ENCODE measurements at places on chromosomes 4 and X.

GRCh38 chr4:152880263-152880662 lies 55.9 kb upstream of the FHDC1 start:
- no peak for DNase-seq

DNA sequence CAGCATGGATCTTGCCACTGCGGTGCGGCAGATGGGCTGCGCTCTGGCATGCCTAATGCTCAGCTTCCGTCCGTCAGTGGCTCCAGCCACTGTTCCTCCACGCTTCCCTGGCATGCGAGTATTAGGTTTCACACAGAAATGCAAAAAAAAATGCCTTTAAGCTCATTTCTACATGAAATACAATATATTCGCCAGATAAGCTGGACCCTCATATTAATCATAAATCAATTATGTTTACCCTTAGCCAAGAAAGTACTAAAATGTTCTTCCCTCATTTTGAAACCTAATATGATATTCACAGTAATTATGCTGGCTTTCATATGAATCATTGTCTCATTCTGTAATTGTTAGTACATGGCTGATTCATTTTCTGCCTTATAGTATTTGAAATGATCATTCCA lies 115.5 kb upstream of the FAM241A start:
- no peak for DNase-seq

DNA sequence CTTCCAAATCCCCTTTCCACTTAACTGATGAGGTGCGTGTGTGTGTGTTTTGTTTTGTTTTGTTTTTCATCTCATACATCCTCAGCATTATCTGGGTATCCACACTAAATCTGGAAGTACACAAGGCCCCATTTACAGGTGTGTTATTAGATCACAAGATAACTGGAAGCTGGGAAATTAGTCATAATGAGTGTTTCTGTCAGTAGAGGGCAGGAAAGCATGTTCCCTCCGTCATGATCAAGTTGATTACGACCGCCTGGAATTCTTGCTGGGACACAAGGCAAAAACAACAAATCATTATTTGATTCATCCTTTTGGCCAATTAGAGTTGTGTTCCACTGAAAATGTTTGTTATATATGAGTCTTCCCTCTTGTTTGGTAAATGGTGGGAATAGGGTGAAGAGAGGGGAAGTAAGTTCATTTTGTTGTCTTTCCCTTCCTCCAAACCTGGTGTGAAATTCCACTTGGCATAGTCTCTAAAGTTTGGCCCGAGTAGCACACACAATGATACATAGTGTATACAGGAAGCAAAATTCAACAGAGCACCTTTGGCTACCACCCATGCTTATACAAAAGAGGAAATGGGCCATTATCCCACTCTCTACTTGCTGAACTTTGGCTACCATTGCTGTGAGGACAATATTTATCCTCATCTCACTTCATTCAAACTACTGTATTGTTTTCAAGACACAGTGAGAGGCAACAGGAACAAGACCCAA lies 33.3 kb upstream of the TLL1 start:
- no peak for DNase-seq

- no peak for DNase-seq
Observed at GRCh38 chr4:42570221-42570620, 86.7 kb downstream of the ATP8A1 start.

- DNase-seq: no peak
Observed at GRCh38 chr4:169107528-169107927, 97.5 kb upstream of the CBR4 start.

DNA sequence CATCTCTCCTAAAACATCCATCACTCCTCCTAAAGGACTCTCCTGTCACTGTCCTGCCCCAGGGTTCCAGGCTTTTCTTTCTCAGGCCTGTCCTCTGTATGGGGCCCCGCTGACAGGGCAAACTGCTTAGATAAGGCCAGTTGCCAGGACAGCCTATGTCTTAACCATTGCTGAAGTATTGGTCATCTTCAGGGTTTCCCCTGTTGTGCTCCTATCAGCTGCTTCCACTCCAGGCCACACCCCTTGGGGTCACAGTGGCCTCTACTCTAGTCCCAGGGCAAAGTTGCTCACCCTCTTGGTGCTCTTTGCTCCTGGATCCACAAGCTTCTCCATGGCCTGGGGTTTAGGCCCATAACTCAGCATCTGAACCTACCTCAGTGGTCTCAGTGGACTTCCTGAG lies 138.0 kb upstream of the PJA1 start:
- no peak for DNase-seq

DNA sequence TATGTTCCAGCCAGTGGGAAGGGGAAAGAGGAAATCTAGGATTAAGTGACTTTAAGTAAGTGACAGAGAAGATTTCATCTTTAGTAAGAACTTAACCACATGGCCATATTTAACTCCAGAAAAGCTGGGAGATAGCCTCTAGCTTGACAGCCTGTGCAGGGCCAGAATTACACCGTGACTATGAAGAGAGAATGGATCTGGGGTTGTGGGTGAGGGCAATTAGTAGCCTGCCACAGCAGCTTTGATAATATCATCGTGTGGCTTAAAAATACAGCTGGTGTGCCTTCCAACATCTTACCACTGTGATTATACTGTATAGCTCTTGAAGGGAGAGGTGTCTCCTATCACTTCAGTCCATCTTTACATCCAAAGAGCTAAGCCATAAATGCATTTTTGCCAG lies 57.6 kb upstream of the TBC1D9 start:
- no peak for DNase-seq

- DNase-seq: no peak
Observed at GRCh38 chr4:15744016-15744545, 34.0 kb upstream of the CD38 start.

- DNase-seq: no peak
Observed at GRCh38 chrX:133546441-133546840, 131.2 kb upstream of the GPC4 start.

GRCh38 chr4:81963015-81963762 lies 410.6 kb downstream of the HNRNPD start:
- no peak for DNase-seq

DNA sequence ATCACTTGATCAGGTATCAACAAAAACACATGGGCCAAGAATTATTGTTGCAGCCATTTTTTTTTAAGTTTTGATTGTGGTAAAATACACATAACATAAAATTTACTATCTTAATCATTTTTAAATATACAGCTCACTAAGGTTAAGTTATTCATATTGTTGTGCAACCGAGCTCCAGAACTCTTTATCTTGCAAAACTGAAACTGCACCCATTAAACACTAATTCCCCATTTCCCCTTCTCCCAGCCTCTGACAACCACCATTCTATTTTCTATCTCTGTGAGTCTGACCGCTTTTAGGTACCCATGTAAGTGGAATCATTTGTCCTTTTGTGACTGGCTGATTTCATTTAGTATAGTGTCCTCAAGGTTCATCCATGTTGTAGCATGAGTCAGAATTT lies 126.2 kb upstream of the NDP start:
- no peak for DNase-seq

Data from activated naive CD4-positive, alpha-beta T cell treated with Interleukin-2 at 50 U/mL for 16 hours (primary cell).